Lung (tissue), 17 donors: ENCODE measurements at places on chromosomes 1 and 21. TPM values are rescaled to one million over a fixed set of nuclear protein-coding genes. Genes with fewer than 3 reads are reported as not detected.

DNA sequence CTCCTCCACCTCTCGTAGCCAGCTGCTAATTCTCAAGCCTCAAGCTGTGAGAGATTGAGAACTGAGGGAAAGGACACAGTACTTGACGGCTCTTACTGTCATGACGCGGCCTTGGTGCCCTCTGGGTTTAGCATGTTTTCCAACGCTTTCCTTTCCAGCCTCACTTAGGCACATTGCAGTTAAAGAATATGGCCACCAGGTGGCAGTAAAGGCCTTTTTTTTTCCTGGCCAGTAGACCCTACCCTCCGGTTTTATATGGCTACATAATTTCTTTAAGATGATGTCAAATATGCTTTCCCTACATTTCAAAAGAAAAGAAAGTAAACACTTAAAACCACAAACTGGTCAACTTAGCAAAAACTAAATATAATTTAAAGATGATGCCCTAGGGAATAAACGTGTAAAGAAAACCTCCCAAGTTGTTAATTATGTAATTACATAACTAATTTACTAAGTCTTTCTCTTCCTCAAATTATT, 56.8 kb upstream of the PRDX6 start:
- peak; percentile 89 for DNase-seq
- peaks cover 3% of the 10 kb centered on the region for H3K4me1 ChIP-seq
- H3K4me3 ChIP-seq: no peak overlapping the region
- H3K27me3 ChIP-seq: no peaks in the 10 kb centered on the region
- no peaks in the 10 kb centered on the region for H3K36me3 ChIP-seq
- H3K27ac ChIP-seq: no peak overlapping the region

CRYBG2 gene
- 3.8 TPM for total RNA-seq

GRCh38 chr1:55639526-55639925, 424.4 kb upstream of the USP24 start:
- H3K36me3 ChIP-seq: no peaks in the 10 kb centered on the region
- DNase-seq: no peak
- H3K4me1 ChIP-seq: peaks cover 4% of the 10 kb centered on the region

DNA sequence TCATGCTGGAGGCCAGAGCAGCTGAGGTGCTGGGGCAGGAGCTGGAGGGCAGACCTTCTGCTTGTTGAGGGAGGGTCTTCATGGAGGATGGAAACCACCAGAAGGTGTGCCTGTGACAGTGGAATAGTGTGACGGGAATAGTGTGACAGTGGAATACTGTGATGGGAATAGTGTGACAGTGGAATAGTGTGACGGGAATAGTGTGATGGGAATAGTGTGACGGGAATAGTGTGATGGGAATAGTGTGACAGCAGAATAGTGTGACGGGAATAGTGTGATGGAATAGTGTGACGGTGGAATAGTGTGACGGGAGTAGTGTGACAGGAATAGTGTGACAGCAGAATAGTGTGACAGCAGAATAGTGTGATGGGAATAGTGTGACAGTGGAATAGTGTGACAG, 325.1 kb downstream of the HHAT start:
- H3K36me3 ChIP-seq: no peaks in the 10 kb centered on the region
- H3K4me1 ChIP-seq: no peaks in the 10 kb centered on the region
- no peaks in the 10 kb centered on the region for H3K27me3 ChIP-seq
- no peak overlapping the region for H3K4me3 ChIP-seq
- no peak overlapping the region for H3K27ac ChIP-seq

SPRR2E gene
- not detected for total RNA-seq

DNA sequence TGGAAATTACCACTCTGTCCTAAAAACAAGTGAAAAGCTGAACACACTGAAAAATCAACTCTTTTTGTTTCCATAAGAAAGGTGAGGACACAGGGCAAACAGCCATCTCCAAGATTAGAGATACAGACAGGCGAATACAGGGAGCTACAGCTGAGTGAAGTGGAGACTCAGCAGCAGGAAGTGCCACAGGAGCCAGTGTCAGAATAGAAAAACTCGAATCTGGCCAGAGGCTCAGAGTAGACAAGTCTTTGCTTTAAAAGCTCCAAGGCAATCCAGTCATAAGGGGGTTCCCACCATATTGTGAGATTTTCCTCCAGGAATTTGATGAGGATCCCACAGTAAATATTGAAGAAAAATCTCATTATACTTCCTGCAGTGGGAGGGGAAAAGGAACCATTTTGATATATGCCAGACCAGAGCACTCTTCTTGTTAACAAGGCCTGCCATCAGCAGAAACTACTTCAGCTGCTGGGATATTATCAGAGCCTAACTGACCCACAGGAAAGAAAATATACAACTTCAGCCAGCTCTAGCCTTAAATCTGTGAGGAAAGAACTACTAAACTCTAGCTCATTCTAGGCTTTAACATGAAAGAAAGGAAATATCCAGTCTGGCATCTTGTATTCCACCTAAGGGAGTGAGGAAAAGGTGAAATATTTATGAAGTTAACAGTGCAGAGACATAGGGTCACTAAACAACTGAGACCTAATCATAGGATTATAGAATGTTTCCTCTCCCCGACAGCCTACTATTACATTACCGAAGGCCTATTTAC, 256.2 kb upstream of the OLFM3 start:
- no peak for DNase-seq
- H3K27ac ChIP-seq: no peak overlapping the region
- no peaks in the 10 kb centered on the region for H3K36me3 ChIP-seq

DNA sequence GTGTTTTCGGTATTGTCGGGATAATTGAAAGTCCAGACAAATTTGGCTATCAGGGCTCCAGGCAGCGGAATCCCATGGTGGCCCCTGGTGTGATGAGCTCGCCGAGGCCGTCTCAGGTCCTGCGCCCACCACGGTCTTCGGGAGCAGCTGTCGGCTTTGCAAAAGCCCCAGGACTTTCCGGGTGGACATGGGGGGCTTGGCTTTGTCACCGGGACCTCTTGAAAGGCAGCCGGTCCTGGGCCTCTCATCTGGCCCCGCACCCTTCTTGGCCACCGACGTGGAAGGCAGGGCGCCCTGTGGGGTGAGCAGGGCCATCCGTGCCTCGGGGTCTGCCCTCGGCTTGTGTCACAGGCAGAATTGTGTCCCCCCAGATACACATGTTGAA, 87.1 kb upstream of the ACTRT2 start:
- H3K27me3 ChIP-seq: no peaks in the 10 kb centered on the region
- no peaks in the 10 kb centered on the region for H3K36me3 ChIP-seq
- H3K4me3 ChIP-seq: no peak overlapping the region
- no peak overlapping the region for H3K27ac ChIP-seq

- no peak overlapping the region for H3K4me3 ChIP-seq
- H3K27me3 ChIP-seq: no peaks in the 10 kb centered on the region
- no peak overlapping the region for H3K27ac ChIP-seq
- DNase-seq: no peak
Observed at GRCh38 chr1:54011316-54012007, 6.5 kb downstream of the LDLRAD1 start.

THEMIS2 gene
- total RNA-seq: 115 TPM

- peaks cover 9% of the 10 kb centered on the region for H3K4me1 ChIP-seq
- no peak overlapping the region for H3K4me3 ChIP-seq
- H3K36me3 ChIP-seq: peaks cover 4% of the 10 kb centered on the region
- no peak for DNase-seq
- H3K27me3 ChIP-seq: no peaks in the 10 kb centered on the region
Observed at GRCh38 chr1:9350960-9351359, 58.3 kb downstream of the SPSB1 start.

GRCh38 chr21:36260802-36261201, 59.2 kb upstream of the MORC3 start:
- no peak for DNase-seq
- no peaks in the 10 kb centered on the region for H3K4me1 ChIP-seq
- H3K4me3 ChIP-seq: no peak overlapping the region
- H3K36me3 ChIP-seq: no peaks in the 10 kb centered on the region
